ENCODE measurements at places on chromosomes 5 and 9. TPM values are rescaled to one million over a fixed set of nuclear protein-coding genes. Genes with fewer than 3 reads are reported as not detected.

- H3K36me3 ChIP-seq = peaks cover 65% of the 10 kb centered on the region
- H3K27ac ChIP-seq = no peak overlapping the region
- no peak overlapping the region for H3K4me3 ChIP-seq
- H3K27me3 ChIP-seq = no peaks in the 10 kb centered on the region
Observed at GRCh38 chr9:128495804-128496417, 8.6 kb upstream of the GLE1 start.

- no peaks in the 10 kb centered on the region for H3K27me3 ChIP-seq
- no peak overlapping the region for H3K4me3 ChIP-seq
- DNase-seq = no peak
- no peaks in the 10 kb centered on the region for H3K36me3 ChIP-seq
Observed at GRCh38 chr5:97670447-97670846, 487.4 kb upstream of the RIOK2 start.

Gene IL3
- 140 TPM for total RNA-seq

GRCh38 chr9:90074316-90074962, 469.6 kb downstream of the GADD45G start:
- no peak overlapping the region for H3K4me3 ChIP-seq
- H3K36me3 ChIP-seq = no peaks in the 10 kb centered on the region
- DNase-seq = no peak
- H3K27me3 ChIP-seq = peaks cover 60% of the 10 kb centered on the region
- H3K4me1 ChIP-seq = peaks cover 22% of the 10 kb centered on the region

Gene SCGB3A2
- total RNA-seq = not detected

GRCh38 chr9:93560991-93561390, 15.4 kb upstream of the PHF2 start:
- H3K36me3 ChIP-seq = peaks cover 85% of the 10 kb centered on the region
- H3K4me1 ChIP-seq = peaks cover 15% of the 10 kb centered on the region
- no peak overlapping the region for H3K27ac ChIP-seq
- no peaks in the 10 kb centered on the region for H3K27me3 ChIP-seq
- DNase-seq = no peak
- H3K4me3 ChIP-seq = no peak overlapping the region

Gene PSD2
- total RNA-seq = not detected

DNA sequence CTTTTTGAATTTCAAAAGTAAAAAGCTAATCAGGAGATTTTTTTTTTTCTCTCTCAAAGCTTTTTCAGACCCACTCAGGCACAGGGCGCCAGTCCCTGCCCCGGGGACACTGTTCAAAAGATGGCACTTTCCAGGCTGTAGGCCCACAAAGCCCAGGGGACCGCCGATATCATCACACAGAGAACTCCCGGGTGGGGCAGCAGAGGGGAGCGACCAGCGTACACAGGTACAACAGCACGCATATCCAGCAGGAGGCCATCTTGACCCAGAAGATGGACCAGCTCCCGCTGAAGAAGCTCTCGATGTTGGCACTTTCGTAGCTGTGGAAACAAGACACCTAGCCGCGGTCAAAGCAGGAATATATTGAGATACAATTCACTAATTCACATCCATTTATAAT, 108.3 kb downstream of the THBS4 start:
- no peak for DNase-seq
- H3K4me1 ChIP-seq = peaks cover 39% of the 10 kb centered on the region
- no peaks in the 10 kb centered on the region for H3K27me3 ChIP-seq
- H3K27ac ChIP-seq = no peak overlapping the region

DNA sequence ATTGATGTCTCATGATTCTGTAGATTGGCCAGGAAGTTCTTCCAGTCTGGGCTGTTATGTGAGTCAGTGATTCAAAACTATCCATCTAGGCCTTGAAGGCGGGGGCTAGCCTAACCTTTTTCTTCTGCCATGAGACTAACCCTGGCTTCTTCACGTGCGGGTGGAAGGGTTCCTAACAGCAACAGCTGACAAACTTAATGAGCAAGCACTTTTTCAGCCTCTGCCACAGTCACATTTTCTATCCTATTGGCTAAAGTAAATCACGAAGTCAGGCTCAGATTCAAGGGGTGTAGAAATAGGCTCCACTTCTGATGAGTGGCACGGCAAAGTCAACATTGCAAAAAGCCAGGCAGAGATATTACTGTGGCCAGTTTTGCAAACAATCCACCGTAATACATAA, 68.4 kb downstream of the STK32A start:
- H3K4me3 ChIP-seq = no peak overlapping the region
- no peaks in the 10 kb centered on the region for H3K27me3 ChIP-seq
- no peak for DNase-seq

- H3K4me3 ChIP-seq = no peak overlapping the region
- no peak for DNase-seq
- no peaks in the 10 kb centered on the region for H3K36me3 ChIP-seq
- H3K4me1 ChIP-seq = no peaks in the 10 kb centered on the region
- no peak overlapping the region for H3K27ac ChIP-seq
Observed at GRCh38 chr5:39519566-39520231, 94.9 kb upstream of the DAB2 start.

DNA sequence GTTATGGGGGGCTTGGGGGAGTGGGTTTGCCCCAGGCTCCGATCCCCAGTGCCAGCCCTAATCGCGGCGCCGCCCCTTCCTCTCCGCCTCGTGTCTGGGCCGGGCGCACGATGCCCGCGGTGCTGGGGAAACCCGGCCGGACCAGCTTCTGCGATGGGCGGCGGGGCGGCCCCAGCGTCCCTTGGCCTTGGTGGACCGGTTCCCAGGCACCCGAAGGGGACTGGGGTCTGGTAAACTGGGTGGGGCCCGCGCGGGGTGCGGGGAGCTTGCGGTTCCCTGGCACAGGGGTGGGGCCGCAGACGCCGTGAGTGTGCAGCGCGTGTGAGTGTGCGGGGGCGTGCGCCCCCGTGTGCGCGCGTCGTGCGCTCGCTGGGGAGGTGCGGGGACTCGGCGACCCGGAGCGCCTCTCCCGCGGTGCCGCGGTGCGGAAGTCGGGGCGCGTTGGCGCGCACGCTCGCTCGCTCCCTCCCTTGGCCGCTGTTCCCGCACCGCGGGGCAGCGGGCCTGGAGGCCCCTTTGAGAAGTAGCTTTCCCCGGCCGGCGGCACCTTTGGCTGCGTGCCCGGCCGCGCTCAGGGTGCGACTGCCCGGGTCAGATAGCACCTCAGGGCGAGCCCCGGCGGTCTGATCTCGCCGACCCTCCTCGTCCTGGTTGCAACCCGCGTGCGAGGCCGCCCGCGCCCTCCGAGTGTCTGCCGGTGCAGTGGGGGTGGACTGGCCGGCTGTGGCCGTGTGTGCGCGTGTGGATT, 568 bp downstream of the MACIR start:
- DNase-seq = peak; percentile 66
- H3K4me3 ChIP-seq = peak overlapping the region; percentile 92
- H3K27me3 ChIP-seq = peaks cover 10% of the 10 kb centered on the region
- peaks cover 30% of the 10 kb centered on the region for H3K4me1 ChIP-seq

Gene ANKRD33B
- total RNA-seq = 31.5 TPM

GRCh38 chr5:107154593-107154992, 516.1 kb downstream of the EFNA5 start:
- no peak overlapping the region for H3K27ac ChIP-seq
- no peak for DNase-seq
- H3K4me3 ChIP-seq = no peak overlapping the region
- H3K4me1 ChIP-seq = no peaks in the 10 kb centered on the region

DNA sequence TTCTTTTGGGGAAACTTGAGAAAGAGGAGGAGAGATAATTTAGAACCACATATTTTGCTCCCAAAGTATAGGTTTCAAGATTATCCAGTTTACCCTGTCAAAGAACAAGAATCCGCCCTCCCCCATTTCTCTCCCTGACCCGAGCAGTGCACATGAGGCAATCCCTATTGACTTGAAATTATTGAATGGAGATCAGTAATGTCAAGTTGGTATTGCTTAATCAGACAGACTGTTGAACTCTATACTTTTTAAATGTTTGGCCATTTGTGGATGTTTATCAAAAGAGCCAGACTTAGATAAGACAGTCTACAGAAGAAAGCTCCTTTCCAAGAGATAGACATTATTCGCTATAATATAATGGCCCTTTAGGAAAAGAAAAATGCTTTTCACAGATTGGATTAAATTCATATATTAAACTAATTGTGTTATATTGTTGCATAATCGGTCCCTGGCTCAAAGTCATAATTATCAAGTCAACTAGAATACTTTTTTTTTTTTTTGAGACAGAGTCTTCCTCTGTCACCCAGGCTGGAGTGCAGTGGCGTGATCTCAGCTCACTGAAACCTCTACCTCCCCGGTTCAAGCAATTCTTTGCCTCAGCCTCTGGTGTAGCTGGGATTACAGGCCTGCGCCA, 5.3 kb downstream of the SLC25A25 start:
- H3K4me1 ChIP-seq = peaks cover 43% of the 10 kb centered on the region
- peaks cover 39% of the 10 kb centered on the region for H3K36me3 ChIP-seq
- H3K4me3 ChIP-seq = no peak overlapping the region
- no peak for DNase-seq
- H3K27me3 ChIP-seq = no peaks in the 10 kb centered on the region

Gene ZBED3
- 0.48 TPM for total RNA-seq

Gene EQTN
- total RNA-seq = not detected

Gene EIF4E1B
- total RNA-seq = not detected

Gene FEM1C
- 14.3 TPM for total RNA-seq

Gene SREK1IP1
- 30.9 TPM for total RNA-seq

DNA sequence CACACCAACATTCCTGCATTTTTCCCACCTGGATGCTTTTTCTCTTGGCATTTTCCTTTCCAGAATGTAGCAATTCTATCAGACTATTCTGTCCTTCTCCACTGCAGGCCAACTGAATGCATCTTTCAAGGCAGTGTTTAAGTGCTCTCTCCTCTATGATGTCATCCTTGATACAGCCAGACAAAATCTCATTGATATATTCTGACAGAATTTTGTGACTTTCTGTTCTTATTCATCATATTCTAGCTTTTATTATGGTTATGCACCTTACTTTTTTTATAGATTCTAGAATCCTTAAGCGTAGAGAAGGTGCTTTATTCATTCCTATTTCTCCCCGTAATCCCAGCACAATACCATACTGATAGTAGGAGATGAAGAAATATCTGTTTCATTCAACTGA, 355.5 kb upstream of the CCNH start:
- H3K4me1 ChIP-seq = no peaks in the 10 kb centered on the region
- no peak overlapping the region for H3K27ac ChIP-seq
- H3K36me3 ChIP-seq = no peaks in the 10 kb centered on the region

Measured in activated T-helper 2 cell treated with anti-CD3 and anti-CD28 coated beads, Interferon-gamma antibody, Interleukin-2, Interleukin-4, amounts not matched to agents 10 μg/mL and 5 μg/mL and 100 μg/mL, durations not matched to agents 14 hours and 24 hours and 36 hours (primary cell).